MCF 10A (cell line): ENCODE measurements at places on chromosomes 16 and 17.
A peak's percentile ranks its signal among the peaks of the same experiment; 100 is the strongest.

DNA sequence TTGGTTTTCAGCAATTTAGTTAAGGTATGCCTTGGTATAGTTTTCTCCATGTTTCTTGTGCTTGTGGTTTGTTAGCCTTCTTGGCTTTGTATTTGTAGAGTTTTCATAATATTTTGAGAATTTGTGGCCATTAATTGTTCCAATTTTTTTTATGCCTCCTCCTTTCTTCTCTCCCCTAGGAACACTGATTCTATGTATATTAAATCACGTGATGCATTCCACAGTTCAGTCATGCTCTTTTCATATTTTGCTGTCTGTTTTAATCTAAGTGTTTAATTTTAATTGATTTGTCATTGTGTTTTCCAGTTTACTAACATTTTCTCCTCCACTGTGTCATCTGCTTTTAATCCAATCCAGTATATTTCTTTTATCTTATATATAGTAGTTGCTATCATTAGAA is 263.6 kb downstream of the SHISA9 start:
- H3K27me3 ChIP-seq: no peaks in the 10 kb centered on the region
- no peak overlapping the region for H3K27ac ChIP-seq
- H3K4me3 ChIP-seq: no peak overlapping the region
- H3K4me1 ChIP-seq: peaks cover 5% of the 10 kb centered on the region

- no peaks in the 10 kb centered on the region for H3K4me1 ChIP-seq
- H3K27ac ChIP-seq: no peak overlapping the region
- no peaks in the 10 kb centered on the region for H3K27me3 ChIP-seq
- no peak overlapping the region for H3K4me3 ChIP-seq
- no peak for DNase-seq
Measured at GRCh38 chr17:76138896-76139752, 1.9 kb downstream of the FOXJ1 start.

DNA sequence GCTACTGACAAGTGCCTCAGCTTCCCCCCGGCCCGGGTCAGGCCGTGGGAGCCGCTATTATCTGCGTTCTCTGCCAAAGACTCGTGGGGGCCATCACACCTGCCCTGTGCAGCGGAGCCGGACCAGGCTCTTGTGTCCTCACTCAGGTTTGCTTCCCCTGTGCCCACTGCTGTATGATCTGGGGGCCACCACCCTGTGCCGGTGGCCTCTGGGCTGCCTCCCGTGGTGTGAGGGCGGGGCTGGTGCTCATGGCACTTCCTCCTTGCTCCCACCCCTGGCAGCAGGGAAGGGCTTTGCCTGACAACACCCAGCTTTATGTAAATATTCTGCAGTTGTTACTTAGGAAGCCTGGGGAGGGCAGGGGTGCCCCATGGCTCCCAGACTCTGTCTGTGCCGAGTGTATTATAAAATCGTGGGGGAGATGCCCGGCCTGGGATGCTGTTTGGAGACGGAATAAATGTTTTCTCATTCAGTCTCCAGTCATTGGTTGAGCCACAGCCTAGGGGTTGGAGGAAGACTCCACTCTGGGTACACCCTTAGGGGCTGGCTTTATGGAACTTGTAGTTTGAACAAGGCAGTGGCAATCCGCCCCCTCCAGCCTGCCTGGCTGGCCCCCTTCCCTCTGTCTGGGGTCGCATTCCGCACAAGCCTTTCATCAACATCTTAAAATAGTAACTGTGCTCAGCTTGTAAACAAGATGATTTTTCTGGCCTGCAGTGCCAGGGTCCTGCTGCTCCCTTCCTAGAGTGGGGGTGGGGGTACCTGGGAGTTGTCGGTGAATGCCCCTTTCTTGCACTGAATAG is 4.1 kb downstream of the SYNGR2 start:
- no peaks in the 10 kb centered on the region for H3K27me3 ChIP-seq
- DNase-seq: no peak
- no peak overlapping the region for H3K4me3 ChIP-seq
- peaks cover 24% of the 10 kb centered on the region for H3K36me3 ChIP-seq
- peaks cover 11% of the 10 kb centered on the region for H3K4me1 ChIP-seq
- H3K27ac ChIP-seq: no peak overlapping the region

GRCh38 chr17:81097134-81097942 is 62.4 kb downstream of the BAIAP2 start:
- H3K27ac ChIP-seq: peak overlapping the region; percentile 78
- DNase-seq: peak; percentile 77
- no peaks in the 10 kb centered on the region for H3K27me3 ChIP-seq
- H3K36me3 ChIP-seq: peaks cover 33% of the 10 kb centered on the region
- peaks cover 40% of the 10 kb centered on the region for H3K4me1 ChIP-seq

GRCh38 chr16:77531752-77532151 is 96.9 kb upstream of the ADAMTS18 start:
- H3K4me3 ChIP-seq: no peak overlapping the region
- H3K4me1 ChIP-seq: no peaks in the 10 kb centered on the region
- peaks cover 56% of the 10 kb centered on the region for H3K27me3 ChIP-seq
- DNase-seq: peak; percentile 62

- H3K4me3 ChIP-seq: no peak overlapping the region
- DNase-seq: no peak
- H3K27ac ChIP-seq: no peak overlapping the region
- no peaks in the 10 kb centered on the region for H3K4me1 ChIP-seq
- no peaks in the 10 kb centered on the region for H3K36me3 ChIP-seq
Measured at GRCh38 chr16:89011909-89012621, 35.1 kb upstream of the CBFA2T3 start.

GRCh38 chr16:81629034-81629802 is 149.9 kb upstream of the PLCG2 start:
- DNase-seq: no peak
- no peak overlapping the region for H3K4me3 ChIP-seq
- H3K27me3 ChIP-seq: no peaks in the 10 kb centered on the region
- H3K27ac ChIP-seq: no peak overlapping the region
- H3K4me1 ChIP-seq: peaks cover 7% of the 10 kb centered on the region
